ENCODE measurements at places on chromosomes 12 and 14.

DNA sequence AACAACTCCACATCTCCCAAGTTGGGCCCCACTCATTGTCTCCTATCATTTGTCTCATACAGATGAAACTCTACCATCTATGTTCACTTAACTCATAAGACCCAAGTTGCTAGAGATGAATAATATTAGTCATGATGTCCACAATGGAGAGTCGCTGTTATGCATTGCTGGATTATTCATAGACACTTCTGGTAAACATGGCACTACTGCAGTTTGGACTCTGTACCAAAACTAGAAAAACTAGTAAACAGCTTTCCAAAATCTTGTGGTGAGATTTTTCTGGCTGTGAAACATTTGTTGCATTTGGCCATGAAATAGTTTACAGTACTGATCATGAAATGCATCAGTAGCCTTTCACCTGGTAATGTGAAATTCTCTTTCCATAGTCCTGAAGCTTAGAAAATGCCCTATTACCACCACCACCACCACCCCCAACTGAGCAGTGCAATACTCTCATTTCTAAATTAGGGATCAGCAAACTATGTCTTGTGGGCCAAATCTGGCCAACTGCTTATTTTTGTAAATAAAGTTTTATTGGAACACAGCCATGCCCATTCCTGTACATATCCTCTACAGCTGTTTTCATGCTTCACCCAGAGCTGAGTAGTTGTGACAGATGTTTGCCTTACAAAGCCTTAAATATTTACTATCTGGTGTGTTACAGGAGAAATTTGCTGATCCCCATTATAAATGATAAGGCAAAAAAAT, 236.5 kb downstream of the DPF3 start:
- DNase-seq = no peak

DNA sequence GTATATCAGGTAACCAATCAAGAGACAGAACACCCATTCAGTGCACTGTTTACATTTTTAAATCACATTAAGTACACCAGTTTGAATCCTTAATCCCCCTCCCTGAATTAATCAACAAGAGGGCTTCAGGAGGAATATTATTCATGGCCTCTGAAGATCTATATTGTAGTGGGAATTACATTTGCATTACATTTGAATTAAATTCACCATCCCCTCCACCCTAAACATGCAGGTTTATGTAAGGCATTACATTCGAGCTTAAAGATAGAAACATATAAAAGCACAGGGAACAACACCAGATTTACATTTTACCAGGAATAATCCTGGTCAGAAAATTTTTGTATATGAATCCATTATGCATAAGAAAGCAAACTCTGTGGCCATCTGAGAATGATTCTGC, 197.8 kb upstream of the KITLG start:
- DNase-seq = no peak

DNA sequence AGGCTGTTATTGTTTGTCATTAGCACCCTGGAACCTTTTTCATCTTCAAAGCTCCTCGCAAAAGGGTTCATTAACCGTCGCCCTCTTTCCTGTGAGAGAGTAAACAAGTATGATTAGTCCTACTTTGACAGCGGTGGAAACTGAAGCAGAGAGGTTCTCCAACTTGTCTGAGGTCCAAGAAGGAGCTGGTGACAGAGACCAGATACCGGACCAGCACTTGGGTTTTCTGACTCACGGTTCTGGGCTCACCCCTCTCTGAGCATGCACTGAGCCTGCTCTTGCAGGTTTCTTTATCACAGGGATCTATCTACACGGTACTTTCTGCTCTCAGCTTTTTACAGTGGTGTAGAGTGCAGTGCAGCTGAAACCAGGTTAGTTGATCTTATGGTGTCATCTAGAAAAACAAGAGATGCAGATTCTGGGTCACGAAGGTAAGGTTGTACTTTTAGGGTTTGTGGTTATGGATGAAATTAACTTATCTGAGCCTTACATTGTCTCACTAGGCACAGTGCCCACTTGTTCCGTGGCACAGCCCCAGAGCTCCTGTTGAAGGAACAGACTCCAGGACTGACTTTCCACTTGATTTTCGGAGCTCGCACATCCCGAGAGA, 62.1 kb downstream of the PPP2R5C start:
- no peak for DNase-seq

GRCh38 chr12:100453951-100454350, 19.7 kb upstream of the NR1H4 start:
- DNase-seq = no peak

DNA sequence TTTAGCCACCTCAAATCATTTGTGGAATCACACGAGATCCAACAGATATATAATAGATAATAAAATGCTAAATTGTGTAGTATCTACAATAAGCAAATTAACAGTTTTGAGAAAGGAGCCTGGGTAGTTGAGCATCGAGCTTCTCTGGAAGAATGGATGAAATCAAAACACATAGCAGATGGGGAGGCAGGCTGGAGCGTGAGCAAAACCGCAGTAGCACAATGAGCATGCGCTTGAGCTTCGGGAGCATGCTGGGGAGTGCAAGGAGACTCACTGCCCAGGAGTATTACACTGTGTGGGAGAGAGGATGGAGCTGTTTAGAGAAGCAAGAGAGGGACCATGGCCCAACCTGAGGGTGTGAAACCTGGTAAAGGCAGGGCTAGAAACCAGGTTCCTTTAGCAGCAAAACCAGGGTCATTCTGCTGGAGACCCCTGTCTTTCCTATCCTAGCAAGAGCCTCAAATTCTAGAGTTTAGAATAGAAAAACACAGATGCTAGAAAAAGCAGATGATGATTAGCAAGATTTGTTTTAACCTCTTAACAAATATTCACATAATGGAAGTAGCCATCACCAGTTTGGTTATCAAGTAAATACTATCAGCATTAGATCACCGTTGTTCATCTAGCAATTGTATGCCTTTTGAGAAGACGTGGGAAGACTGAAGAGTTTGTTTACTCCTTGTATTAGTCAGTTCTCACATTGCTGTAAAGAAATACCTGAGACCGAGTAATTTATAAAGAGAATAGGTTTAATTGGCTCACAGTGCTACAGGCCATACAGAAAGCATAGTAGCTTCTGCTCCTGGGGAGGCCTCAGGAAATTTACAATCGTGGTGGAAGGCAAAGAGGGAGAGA, 484.8 kb downstream of the EGLN3 start:
- DNase-seq = no peak

GRCh38 chr12:130830246-130830551, 8.9 kb downstream of the STX2 start:
- no peak for DNase-seq

DNA sequence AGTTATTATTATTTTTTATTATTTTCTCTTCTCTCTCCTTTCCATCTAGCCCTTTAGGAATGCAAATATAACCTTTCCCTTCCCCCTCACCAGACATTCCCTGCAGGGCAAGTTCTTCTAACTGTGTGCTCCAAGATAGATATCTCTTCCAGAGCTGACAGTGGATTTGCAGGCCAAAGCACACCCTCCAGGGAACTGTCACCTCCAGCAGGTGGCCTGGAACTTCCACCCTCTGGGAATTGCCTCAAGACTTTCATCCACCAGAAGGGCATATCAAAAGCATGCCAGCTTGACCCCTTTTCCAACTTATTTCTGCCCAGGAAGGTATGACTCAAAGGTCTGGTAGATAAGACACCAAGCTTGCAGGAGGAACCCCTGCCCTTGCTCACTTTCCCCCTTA, 13.6 kb upstream of the KCNA5 start:
- DNase-seq = no peak

GRCh38 chr12:74945771-74946198, 263.9 kb downstream of the KCNC2 start:
- no peak for DNase-seq

DNA sequence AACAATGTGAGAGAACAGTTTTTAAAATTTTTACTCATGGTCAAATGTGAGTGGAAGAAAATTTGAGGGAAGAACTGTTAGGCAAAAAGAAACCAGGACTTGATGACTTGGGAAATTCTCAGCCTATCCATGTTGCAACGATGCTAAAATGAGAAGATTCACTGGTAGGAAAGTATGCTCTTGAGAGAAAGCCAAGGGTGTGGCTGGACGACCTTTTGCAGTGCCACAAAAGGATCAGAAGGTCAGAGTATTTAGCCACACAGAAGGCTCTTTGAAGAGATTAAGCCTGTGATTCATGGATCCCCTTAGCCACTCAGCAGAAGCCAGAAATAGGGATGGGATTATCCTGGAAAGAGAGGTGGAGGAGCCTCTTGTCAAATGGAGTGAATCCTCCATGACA, 336.8 kb downstream of the LRIG3 start:
- DNase-seq = no peak

- DNase-seq = peak; percentile 90
These were observed at the start of gene MRPL42 for GRCh38 chr12:93467351-93468007. MRPL42 (plus strand) TSS chr12:93467514; CDS start chr12:93469286, 1,772 bp downstream.

GRCh38 chr12:65082406-65082805, 38.7 kb downstream of the WIF1 start:
- no peak for DNase-seq

DNA sequence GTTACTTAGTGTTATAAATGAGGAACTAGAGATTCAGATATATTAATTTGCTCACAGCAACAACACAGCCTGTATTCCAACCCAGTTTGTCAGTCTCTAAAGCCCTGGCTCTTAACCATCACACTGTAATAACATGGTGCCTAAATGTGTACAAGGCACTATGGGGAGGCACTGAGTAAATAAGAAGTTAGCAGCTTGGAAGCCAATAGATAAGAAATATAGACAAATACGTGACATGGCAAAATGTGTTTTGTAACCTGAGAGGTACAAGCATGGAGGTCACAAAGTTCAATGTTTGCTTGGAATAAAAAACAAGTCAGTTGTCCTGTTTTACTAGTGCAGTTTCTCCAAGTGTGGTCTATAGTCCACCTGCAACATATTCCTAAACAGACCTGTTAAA, 16.3 kb upstream of the SLCO1A2 start:
- no peak for DNase-seq

- no peak for DNase-seq
These were observed 133.4 kb downstream of the KCNA5 start for GRCh38 chr12:5177096-5177495.

DNA sequence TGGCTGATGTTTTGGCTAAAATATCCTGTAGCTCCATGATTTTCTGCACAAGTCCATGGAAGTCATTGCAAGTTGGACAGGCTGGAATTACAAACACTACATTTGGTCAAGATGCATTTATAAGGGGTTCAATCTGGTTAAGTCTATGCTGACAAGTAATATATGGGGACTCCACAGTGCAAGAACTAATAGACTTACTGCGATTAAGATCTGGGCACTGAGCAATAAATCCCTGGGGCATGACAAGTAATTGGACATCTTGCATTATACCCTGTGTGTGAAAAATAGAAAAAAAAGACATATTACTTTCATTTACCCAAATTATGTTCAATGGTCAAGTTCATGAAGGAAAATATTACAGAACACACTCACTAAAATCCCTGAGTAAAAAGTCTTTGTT, 99.1 kb downstream of the NELL2 start:
- DNase-seq = no peak

- DNase-seq = no peak
These were observed 5.7 kb downstream of the HOXC12 start for GRCh38 chr12:53960187-53961024.

GRCh38 chr12:57455374-57456144, 452 bp downstream of the INHBE start:
- DNase-seq = no peak

DNA sequence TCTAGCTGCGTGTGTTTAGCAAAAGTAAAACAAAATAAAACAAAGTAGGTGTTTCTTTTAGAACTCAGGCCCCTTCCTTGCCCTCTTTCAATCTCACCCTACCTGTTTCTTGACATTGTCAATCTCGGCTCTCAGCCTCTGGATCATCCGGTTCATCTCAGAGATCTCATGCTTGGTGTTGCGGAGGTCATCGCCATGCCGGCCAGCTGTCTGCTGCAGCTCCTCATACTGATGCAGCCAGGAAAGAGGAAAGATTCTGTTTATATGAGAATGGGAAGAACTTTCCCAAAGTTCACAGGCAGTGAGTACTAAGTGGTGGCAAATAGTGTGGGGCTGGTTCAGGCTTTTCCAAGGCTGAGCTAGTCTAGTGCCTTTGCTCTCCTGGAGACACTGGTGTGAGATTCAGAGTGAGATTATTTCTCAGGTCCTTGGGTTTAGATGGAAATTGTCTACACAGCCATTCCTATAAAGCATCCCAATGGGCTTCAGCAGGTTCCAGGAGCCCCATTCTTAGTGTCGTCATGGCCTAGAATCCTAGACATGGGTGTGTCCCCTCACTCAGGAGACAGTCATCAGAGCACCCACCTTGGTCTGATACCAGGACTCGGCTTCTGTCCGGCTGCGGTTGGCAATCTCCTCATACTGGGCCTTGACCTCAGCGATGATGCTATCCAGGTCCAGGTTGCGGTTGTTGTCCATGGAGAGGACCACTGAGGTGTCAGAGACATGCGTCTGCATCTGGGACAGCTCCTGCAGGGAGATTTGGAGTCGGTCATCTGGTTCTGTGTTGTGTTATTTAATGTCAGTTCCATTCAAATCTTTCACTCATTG, 3.0 kb downstream of the KRT5 start:
- no peak for DNase-seq

- DNase-seq = no peak
These were observed 190.4 kb downstream of the PPM1H start for GRCh38 chr12:62744551-62744950.

GRCh38 chr14:50977863-50978528, 33.7 kb upstream of the PYGL start:
- DNase-seq = no peak

All from stimulated activated CD4-positive, alpha-beta T cell treated with anti-CD3 and anti-CD28 coated beads, Interleukin-1b, Interleukin-23, amount 100 ng/mL, for 1 hour (primary cell).